ENCODE measurements at places on chromosomes 1 and 21. TPM values are rescaled to one million over a fixed set of nuclear protein-coding genes. Genes with fewer than 3 reads are reported as not detected.

- no peak for DNase-seq
Measured at GRCh38 chr1:31478167-31478566, 65.2 kb downstream of the SERINC2 start.

MRAP gene
- not detected for total RNA-seq

C1orf87 gene
- total RNA-seq = 0.09 TPM

DNA sequence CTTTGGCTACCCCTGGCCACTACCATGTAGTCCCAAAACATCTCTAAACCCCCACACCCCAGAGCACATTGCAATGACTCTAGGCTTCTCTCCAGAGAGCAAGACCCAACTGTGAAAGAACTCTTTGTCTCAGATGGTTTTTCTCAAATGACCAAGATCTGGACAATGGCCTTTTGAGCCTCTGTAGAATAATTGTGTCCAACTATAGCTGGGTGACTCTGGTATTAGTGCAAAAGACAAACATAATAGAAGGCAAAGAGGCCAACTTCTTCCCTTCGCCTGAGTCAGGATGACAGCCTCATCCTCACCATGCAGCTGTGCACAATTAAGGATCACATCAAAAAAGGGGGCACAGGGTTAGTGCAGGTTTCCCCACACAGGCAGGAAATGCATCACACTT is 139.6 kb downstream of the BRINP2 start:
- DNase-seq = no peak

DNA sequence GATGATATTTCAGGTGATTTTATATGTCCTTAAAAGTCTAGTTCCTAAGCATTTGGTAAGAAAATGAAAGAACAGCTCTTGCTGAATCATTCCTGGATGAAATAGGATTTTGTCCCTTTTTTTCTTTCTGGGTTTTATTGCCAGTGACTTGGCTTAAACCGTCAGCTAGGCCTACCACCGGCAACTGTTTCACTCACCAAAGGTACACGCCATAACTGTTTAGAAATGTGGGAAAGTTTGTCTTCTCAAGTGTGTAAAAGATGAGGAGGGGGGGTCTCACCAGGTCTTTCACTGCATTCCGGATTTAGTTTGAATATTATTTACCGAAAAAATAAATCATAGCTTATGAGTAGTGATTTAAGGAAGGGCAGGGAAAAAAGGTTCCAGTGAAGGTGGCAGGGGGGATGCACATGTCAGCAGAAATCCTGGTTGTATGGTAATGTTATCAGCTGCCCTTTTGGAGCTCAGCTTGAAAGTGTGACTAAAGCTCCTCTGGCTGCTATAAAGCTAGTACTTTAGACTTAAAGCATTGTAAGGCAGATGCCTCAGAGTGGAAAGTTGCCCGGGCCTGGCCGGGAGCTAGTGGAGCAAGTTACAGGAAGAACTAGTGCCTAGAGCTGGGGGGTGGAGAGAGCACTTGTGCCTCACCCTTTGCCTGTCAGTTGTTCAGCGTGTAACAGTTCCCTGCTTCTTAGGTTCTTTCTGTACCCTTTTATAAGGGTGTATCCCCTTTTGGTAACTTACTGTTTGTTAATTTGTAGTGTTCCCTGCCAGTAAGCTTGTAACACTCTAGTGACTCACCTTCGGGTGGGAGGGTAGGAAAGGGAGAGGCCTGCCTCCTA is 3.1 kb downstream of the ATP1A1 start:
- DNase-seq = no peak

- peak; percentile 88 for DNase-seq
Measured at GRCh38 chr1:32250893-32251716, at the start of gene LCK. Gene LCK, plus strand, starts transcription at chr1:32251265. Its CDS starts 23,065 bp downstream, at chr1:32274330.

DNA sequence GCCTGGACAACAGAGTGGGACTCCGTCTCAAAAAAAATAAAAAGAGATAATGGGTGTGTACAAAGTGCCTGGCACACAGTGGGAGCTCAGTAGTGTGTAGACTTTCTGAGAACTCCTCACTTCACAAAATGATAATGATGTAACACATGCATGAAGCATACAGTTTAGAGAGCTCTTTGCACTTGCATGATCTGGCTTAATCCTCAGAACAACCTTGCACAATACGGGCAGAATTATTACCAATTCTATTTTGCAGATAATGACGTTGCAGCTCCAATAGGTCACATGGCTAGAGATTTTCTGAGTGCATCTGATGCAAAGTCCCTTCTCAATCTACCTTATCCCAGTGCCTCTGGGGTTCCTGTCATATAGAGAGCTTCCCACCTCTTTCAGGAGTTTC is 71.4 kb downstream of the CD247 start:
- no peak for DNase-seq

GRCh38 chr1:53091841-53092645 is 30.0 kb downstream of the PODN start:
- DNase-seq = no peak

PLEKHA6 gene
- 0.47 TPM for total RNA-seq

GRCh38 chr1:9873992-9874391 is 36.1 kb downstream of the CTNNBIP1 start:
- DNase-seq = no peak

SCAMP3 gene
- total RNA-seq = 29.1 TPM

DNA sequence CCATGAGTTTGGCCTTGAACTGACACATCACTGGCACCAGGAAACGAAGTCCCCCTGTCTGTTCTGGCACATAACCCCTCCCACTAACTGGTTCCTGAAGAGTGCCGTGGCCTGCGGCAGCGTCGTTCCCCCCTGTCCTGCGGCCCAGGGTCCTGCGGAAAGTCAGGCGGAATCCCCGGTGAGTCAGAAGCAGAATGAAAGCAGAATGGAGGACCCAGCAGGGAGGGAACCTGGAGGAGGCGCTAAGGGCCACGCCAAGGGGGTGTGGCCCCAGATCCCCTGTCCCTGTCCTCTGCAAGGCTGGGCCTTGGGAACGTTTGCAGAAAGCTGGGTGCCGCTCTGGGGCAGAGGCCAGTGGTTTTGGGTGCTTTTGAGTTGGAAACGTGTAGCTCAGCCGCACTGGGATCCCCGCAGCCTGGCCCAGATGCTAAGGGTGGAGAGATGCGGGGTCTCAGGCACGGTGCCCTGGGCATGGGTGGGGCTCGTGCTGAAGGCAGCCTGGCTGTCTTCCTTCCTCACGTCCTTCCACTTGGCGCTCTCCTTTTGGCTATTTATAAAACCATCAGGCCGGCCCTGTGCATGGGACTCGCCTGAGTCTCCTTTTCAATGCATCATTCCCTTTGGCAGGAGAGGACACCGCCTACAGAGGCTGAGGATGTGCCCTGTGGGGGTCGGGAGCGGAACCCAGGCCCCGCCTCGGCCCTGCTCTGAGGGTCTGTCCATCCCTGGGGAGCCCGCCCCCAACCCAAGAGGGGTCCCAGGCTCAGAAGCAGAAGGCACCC is 36.2 kb downstream of the TP73 start:
- no peak for DNase-seq

DNA sequence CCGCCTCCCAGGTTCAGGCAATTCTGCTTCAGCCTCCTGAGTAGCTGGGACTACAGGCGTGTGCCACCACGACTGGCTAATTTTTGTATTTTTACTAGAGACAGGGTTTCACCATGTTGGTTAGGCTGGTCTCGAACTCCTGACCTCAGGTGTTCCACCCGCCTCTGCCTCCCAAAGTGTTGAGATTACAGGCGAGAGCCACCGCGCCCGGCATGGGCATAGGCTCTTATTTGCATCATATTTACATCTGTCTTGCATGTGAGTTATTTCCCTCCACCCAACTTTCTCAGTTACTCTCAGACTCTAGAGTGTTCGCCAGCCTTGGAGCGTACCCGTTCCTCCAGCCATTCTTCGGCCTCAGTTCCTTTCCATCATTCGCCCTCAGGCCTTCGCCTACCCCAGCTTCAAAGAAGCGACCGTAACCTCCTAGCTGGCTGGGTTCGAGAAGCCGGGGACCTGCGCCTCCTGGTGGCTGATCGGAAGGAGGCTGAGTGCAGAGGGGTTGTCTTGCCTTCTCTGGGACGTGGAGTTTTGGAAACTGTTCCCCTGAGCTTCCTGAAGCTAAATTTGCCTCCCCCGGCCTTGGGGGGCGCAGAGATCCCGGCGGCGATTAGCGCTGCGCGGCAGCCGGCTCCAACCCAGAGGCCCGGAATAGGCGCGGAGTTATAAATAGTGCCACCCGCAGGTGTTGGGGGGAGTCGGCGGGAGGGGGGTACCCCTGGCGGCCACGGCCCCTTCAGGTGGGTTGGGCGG is 3.6 kb upstream of the ZBTB7B start:
- peak; percentile 89 for DNase-seq

- peak; percentile 29 for DNase-seq
Measured at GRCh38 chr1:203351037-203351625, at the start of gene FMOD. Gene FMOD, minus strand, starts transcription at chr1:203351122. Its CDS starts 2,852 bp downstream, at chr1:203348270.

TPTE gene
- not detected for total RNA-seq

DNA sequence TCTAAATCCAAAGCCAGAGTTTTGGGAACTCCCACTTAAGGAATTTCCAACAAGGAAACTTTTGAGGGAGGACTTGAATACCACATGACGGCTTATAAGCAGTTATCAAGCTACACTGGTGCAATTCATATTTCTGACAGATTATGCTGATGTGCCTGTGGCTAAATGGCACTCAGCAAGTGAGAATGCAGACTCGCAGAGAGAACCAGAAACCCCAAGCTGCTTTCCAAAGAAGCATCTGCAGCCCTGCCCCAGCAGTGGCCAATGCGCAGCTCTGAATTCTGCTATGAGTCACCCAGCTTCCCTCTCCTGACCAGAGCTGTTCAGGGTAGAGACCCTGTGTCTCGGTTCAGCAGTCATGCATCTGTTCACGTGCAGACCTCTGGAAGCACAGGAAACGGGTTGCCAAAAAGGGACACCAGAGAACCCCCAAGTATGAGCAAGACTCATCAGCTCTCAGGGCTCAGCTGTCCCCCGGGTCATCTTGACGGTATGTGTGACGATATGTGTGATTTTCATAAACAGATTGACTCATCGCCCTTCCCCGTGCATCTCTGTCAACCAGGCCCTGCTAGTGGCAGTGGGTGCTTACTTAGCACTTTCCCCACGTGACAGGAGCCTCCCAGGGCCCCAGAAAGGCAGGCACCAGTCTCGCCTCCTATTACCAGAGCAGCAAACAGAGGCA is 76.3 kb downstream of the ITPKB start:
- DNase-seq = no peak

GRCh38 chr1:228207381-228207810 is 448 bp upstream of the OBSCN start:
- DNase-seq = no peak

- no peak for DNase-seq
Measured at GRCh38 chr1:213050745-213051126, 305 bp upstream of the RPS6KC1 start.

GRCh38 chr1:206974140-206974539 is 3.9 kb upstream of the FCAMR start:
- no peak for DNase-seq

KCNC4 gene
- total RNA-seq = 3.0 TPM

FLG2 gene
- 0.05 TPM for total RNA-seq

UBL4B gene
- total RNA-seq = not detected

DNA sequence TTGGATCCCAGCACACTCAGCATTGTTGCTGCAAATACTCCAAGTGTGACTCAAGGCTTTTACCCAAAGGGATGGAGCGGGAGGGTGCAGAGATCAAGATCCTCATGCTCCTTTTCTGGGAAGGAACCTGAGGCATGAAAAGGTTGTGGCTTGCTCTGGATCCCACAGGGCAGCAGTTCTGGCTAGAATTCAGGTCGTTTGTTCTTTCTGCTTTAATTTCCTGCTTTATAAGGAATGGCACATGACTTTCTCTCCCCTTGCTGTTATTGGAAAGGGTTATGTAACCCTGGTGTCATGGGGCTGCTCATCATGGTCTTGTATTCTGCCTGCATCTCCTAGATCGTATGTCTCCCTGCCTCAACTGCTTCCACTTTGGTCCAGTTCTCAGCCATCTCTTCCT is 101.6 kb downstream of the NOS1AP start:
- no peak for DNase-seq

GRCh38 chr1:70891051-70891843 is 156.4 kb downstream of the PTGER3 start:
- no peak for DNase-seq

NR1I3 gene
- total RNA-seq = not detected

- DNase-seq = no peak
Measured at GRCh38 chr1:78493451-78493850, 2.7 kb downstream of the PTGFR start.

- peak; percentile 18 for DNase-seq
Measured at GRCh38 chr1:12031039-12031980, 12.0 kb downstream of the MIIP start.

DNA sequence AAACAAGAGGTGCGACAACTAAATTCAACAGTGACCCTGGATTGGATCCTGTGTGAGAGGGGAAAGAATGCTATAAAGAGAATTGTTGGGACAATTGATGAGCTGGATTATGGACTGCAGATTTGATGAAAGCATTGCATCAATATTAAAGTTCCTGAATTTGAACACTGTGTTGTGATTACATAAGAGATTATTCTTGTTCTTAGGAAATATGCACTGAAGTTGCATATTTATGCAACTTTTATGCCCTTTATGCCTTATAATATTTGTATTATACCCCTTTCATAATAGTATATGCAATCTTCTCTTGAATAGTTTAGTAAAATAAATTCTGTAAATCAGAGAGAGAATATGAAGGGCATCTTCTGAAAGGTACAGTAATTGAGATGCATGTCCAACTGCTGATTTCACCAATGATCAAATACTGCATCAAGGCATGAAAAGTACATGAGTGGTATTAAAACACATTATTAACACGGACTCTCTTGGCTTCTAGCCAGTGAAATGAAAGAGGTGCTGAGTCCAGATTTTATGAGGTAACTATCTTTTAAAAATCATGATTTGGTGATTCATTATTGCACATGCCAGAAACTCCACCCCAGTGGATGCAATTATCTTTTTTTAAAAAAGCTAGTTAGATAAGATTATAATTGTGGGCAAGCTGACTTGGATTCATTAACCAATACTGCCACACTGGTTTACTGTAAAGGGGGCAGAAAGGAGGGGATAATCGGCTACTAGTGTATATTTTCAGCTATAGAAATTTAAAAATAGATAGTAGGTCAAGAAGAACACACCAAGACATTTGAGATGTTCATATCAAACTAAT is 19.9 kb upstream of the LPAR3 start:
- DNase-seq = no peak

DNA sequence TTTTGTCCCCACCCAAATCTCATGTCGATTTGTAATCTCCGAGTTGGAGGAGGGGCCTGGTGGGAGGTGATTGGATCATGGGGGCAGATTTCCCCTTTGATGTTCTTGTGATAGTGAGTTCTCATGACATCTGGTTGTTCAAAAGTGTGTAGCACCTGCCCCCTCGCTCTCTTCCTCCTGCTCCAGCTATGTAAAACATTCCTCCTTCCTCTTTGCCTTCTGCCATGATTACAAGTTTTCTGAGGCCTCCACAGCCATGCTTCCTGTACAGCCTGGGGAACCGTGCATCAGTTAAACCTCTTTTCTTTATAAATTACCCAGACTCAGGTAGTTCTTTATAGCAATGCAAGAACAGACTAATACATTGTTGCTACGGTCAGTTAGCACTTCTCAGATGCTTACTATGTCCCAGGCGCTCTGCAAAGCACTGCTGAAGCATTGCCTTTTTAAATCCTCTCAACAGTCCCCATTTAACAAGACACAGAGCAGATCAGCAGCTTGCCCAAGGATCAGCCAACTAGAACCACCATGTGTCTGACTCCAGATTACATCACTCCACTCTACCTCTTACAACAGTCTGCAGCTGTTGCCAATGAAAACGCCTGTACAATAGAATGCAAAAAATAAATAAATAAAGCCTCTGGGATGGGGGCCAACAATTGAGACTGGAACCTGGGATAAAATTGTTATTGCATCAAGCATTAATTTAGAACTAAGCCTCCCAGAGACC is 52.4 kb upstream of the USP1 start:
- DNase-seq = no peak

- DNase-seq = peak; percentile 18
Measured at GRCh38 chr1:210726621-210727020, 397.9 kb downstream of the HHAT start.

- no peak for DNase-seq
Measured at GRCh38 chr1:12505231-12505630, 112.8 kb downstream of the DHRS3 start.

DVL1 gene
- 19.6 TPM for total RNA-seq
